NCI-H2029 treated with DMSO at 0.1 percent for 48 hours (cell line): ENCODE measurements at places on chromosomes 7 and 10.
A peak's percentile ranks its signal among the peaks of the same experiment; 100 is the strongest.

GRCh38 chr10:46307281-46308112 is 20.7 kb downstream of the ANTXRL start:
- DNase-seq, result no peak

DNA sequence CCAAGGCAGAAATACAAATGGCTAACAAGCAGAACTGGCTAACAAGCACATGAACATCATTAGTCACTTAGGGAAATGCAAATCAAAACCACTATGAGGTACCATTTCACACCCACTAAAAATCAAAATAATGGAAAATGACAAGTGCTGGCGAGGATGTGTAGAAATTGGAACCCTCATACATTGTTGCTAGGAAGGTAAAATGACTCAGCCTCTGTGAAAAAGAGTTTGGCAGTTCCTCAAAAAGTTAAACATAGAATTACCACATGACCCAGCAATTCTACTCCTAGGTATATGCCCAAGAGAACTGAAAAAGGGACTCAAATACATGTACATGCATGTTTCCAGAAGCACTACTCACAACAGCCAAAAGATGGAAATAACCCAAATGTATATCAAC is 52.8 kb upstream of the ANAPC16 start:
- no peak for DNase-seq

DNA sequence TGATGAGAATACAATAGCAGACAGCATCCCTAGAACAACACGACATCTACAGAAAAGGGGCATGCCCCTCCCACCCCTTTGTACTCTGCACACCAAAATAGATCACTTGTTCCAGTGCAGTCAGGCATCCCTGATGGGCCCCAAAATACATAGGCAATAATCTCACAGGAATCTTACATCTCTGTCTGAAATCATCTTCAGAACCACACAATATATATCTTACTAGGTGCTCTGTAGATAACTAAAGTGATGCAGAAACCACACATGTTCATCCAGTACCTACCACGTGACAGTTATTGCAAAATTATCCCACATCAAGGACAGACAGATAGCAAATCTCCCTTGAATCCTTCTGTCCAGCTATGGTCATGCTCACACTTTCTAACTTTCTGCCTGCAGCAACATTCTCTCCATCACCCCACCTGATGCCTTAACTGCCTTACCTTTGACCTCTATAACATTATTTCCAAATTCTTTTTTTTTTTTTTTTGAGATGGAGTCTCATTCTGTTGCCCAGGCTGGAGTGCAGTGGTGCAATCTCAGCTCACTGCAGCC is 30.7 kb downstream of the ST8SIA6 start:
- DNase-seq, result no peak

GRCh38 chr7:70241536-70242175 is 643.4 kb downstream of the AUTS2 start:
- no peak for DNase-seq

DNA sequence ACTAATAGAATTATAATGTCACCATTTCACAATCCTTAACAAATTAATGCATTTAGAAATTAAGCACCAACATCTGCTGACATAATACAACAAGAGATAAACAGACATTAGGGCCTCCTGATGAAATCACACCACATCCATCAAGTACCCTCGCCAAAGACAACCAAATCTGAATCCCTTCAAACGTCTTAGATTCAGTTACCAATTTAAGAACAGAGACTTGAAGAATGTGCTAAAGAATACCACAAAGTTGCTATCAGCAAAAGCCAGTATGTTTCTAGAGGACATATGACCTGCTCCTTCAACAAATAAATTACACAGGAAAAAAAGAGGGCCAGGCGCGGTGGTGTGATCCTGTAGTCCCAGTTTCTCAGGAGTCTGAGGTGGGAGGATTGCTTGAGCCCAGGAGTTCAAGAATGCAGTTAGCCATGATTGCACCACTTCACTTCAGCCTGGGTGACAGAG is 144.5 kb downstream of the REEP3 start:
- DNase-seq, result no peak

DNA sequence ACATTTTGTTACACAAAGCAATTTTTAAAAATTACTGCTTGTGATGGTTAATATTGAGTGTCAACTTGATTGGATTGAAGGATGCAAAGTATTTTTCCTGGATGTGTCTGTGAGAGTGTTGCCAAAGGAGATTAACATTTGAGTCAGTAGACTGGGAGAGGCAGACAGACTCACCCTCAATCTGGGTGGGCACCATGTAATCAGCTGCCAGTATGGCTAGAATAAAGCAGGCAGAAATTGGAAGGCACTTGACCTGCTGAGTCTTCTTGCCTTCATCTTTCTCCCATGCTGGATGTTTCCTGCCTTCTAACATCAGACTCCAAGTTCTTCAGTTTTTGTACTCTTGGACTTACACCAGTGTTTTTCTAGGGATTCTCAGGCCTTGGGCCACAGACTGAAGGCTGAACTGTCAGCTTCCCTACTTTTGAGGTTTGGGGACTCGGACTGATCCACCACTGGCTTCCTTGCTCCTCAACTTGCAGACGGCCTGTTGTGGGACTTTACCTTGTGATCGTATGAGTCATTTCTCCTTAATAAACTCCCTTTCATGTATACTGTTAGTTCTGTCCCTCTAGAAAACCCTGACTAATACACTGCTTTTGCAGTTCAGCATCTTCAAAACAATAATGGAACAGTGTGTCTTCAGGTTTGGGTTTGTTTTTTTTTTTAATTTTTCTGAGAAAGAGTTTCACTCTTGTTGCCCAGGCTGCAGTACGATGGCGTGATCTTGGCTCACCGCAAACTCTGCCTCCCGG is 244.1 kb upstream of the SEMA3C start:
- DNase-seq, result no peak

DNA sequence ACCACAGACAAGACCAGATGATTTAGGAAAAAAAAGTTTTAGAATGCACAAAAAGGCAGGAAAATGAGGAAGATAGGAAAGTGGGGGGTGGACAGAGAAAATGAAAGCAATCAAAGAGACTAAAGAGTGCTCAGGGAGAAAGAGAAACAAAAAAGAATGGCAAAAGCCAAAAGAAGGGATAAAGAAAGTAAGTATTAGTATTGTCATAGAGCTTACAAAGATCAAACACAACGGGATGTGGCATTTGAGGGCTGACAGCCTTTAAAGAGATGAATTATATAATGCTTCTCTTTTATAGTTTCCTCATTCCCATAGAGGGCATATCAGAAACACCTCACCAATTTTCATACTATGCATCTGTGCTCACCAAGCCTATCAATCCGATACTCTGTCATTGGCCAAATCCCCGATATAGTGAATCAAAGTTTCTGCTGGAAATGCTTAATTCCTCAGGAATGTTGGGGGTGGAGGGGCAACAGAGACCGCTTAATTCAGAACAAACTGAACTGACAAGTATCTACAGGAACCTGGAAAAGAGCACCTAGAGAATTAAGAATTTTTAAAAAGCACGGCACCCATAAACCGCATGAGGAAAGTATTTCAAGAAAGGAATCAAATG is 2.7 kb downstream of the COG5 start:
- DNase-seq, result no peak

DNA sequence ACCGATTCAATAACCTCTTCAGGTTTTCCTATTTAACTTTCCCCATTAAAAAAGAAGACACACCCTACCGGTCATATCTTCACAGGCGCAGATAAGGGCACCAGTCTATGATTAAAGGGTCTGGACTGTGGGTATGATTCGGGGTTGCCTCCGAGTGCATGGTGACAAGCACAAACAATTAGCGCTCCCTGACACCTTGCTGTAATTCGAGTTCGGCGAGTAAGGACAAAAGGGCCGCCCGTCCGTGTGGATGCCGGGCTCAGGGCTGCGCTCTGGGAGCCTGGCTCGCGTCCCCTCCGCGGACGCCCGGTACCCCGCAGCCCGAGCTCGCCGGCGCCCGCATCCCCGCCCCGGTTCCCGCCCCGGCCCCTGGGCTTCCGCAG is 111.9 kb upstream of the RHEB start:
- peak; percentile 40 for DNase-seq

DNA sequence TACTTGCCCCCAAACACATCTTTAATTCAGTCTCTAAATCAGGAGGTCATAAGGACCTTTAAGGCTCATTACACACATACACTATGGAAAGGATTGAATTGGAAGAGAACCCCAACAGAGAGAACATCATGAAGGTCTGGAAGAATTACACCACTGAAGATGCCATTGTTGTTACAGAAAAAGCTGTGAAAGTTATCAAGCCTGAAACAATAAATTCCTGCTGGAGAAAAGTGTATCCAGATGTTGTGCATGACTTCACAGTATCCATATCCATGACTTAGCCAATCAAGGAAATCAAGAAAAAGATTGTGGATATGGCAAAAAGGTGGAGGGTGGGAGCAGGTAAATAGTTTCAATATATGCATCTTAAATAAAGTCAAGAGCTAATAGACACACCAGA is 13.7 kb downstream of the LIPA start:
- no peak for DNase-seq

- no peak for DNase-seq
Observed at GRCh38 chr7:70734411-70734810, 397.5 kb upstream of the GALNT17 start.

GRCh38 chr10:50431791-50432190 is 180.5 kb upstream of the ASAH2 start:
- no peak for DNase-seq

DNA sequence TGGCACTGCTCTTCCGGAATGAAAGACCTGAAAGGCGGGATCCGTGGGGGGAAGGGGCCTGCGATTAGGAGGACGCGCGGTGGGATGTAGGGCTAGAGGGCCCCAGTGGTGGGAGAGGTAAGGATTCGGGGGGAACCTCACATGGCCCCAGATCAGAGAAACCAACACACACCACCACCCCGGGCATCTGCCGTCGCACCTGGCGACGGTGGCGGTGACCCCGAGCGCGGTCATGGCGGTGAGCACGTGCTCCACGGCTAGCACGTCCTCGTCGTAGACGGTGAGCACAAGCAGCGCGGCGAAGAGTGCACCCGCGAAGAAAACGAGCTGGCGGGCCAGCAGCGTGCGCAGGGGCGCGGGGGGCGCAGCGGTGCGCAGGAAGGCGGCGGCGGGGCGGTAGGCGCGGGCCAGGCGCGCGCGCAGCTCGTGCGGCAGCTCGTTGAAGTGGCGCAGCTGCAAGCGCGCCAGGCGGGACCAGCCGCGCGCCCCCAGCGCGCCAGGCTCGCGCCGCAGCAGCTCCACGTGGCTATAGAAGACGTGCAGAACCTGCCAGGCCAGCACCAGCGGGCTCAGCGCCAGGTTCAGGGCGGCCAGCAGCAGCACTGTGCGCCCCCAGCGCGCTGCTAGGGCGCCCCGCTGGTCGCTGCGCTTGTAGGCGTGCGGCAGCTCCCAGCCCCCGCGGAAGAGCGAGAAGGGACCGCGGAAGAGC is 5.7 kb downstream of the ATG9B start:
- DNase-seq, result peak; percentile 5

GRCh38 chr10:6202098-6202683 is 541 bp upstream of the PFKFB3 start:
- no peak for DNase-seq
